ENCODE measurements at places on chromosomes 7 and 10.

- peak; percentile 45 for DNase-seq
These were observed 60.2 kb downstream of the DNAJB9 start for GRCh38 chr7:108629651-108630400.

DNA sequence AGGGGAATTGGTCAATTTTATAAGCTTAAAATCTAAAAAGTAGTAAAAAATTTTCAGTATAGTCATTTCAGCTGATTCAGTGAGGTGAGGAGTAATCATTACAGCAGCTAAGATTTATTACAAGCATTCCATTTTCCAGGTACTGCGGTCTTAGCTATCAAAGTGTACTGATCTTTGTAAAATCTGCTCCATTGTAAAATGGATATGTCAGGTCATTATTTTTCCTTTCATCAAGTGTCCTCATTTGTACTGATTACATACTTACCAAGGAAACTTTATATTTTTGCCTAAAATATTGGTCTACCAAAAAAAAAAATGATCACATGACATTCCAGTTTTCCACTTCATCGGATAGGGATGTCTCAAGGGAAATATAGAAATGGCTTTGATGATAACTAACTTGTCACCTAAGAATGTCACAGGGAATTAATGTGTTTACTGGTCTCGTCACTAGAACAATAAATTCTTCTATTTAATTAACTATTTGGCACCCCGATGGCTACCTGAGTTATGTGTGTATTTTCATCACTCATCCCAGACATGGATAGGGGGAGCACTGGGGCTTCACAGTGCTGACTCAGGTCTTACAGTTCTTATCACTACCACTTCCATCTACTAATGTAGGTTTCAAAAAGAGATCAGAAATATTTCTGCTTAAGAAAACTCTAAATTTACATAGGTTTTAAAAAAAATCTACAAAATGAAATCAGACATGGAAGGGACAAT is 948.4 kb downstream of the PCDH15 start:
- DNase-seq: no peak

GRCh38 chr10:30029872-30030256 is 29.5 kb downstream of the JCAD start:
- DNase-seq: no peak

GRCh38 chr10:132479024-132479602 is 58.5 kb upstream of the INPP5A start:
- no peak for DNase-seq

DNA sequence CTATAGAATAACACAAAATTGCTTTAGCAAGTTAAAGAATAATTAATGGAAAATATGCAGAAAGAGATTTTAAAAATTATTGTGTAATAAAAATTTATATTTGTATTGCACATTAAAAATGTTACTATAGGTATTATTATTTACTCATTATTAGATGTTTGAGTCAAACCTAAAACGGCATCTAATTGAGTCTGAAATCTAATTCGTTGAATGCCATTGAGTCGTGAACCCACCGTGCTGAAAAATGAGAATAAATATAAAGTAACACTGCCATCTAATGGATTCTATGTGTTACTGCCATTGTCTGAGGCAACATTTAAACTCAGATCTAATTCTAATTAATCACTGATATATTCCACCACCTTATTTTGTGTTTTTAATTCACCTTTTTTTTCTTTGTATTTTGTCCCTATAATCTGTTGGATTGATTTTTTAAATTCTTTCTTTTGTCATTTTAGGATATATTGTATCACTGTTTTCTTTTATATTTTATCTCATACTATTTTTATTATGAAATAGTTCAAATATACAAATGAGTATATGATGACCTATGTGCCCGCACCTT is 62.2 kb downstream of the SAMD9 start:
- DNase-seq: peak; percentile 54

GRCh38 chr7:128891110-128891941 is 19.2 kb downstream of the KCP start:
- peak; percentile 41 for DNase-seq

DNA sequence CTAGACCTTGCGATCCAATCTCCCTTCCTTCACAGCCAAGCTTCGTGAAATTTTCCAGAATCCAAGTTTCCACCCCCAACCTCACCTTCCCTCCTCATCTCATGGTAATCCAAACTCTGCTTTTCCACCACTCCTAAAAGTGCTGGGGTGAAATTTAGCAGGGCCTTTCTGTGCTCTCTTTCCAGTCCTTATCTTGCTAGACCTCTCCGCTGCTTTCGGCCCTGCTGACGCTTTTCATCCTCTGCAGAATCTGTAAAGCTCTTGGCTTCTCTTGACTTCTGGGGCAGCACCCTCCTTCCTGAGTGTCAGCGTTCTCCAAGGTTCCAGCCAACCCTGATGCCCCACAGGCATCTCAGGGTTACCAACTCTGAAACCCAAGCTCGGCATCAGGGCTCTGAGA is 7.7 kb downstream of the PLAC9 start:
- DNase-seq: no peak

DNA sequence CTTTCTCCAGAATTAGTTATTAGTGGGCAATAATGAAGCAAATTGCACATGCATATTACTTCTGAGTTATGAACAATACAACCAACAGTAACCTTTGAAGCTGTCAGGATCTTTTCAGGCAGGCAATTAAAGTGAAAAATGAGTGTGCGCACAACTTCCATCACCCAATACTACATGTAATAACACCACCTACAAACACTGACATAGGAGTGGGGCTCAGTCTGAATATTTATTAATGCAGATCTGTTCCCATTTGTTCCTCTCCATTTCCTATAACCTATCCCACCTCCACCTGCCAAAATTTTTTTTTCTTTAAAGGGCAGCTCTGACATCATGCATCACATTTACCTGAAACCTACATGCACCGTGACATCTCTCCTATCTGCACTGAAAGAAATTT is 177.2 kb downstream of the JAZF1 start:
- no peak for DNase-seq

- DNase-seq: no peak
These were observed 5.9 kb downstream of the ADK start for GRCh38 chr10:74156919-74157289.

DNA sequence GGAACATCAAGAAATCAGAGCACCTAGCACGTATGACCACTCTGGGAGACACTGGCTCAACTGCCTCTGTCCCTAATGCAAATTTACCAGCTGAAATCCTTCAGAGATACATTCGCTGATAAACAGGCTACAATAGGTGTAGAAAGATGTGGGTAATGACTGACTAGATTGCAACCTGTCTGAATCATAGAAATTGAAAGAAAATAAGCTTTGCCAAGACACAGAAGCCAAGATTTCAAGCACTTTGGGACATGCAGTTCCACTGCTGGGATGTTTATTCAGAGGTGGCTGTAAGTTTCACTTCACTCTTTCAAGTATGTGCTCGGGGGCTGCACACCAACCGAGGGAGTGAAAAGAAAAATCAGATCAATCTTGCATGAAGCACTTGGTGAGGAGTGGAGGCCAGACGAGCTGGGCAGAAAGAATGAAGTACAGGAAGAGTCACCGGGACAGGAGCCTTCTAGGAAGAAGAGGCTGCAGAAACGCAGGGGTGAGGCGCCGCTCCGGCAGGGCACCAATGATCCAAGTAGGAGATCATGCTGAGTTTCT is 276.7 kb downstream of the PARD3 start:
- no peak for DNase-seq

- no peak for DNase-seq
These were observed 50.6 kb upstream of the AGBL3 start for GRCh38 chr7:134935701-134936100.

GRCh38 chr7:90238583-90238982 is 6.4 kb upstream of the CFAP69 start:
- DNase-seq: no peak

- DNase-seq: no peak
These were observed 4.2 kb upstream of the EBF3 start for GRCh38 chr10:129968020-129968852.

- peak; percentile 76 for DNase-seq
These were observed 15.4 kb upstream of the HIBADH start for GRCh38 chr7:27677912-27678612.

GRCh38 chr7:41096917-41097316 is 606.0 kb downstream of the INHBA start:
- no peak for DNase-seq

GRCh38 chr10:96988426-96988825 is 156.3 kb downstream of the LCOR start:
- no peak for DNase-seq

DNA sequence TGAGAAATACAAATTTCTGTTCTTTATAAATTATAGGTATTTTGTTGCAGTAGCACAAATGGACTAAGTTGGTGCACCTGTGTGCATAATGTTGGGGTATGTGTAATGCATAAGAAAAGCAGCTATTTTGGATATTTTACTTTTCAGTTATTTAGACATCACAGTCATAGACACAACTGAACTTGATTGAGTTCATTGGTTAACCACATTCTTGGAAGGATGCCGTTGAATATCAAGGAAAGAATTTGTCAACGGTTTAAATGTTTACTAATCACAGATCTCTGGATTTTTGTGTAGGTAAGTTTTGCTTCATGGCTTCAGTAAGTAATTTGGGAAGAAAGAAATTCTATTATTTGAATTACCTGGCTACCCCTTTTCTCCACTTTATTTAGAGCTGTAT is 4.1 kb downstream of the OTUD1 start:
- DNase-seq: no peak

DNA sequence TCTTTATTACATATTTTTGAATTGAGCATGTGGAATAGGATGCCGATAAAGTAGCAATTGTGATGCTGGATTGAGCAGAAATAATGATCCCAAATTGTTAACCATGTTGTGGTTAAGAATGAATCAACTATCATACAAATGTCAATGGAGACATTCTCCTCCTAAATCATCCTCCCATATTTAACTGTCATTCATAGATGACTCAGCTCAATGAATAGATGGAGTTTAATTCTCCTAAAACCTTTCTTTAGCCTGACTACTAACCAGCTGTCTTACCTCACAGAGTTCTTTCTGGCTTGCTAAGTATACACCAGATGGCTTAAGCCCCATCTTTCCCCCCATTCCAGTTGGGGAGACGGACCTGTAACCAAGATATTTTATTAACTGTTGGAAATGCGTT is 23.4 kb upstream of the NPS start:
- DNase-seq: no peak

- peak; percentile 42 for DNase-seq
These were observed at the start of gene ECHDC3 for GRCh38 chr10:11742009-11742778. TSS of gene ECHDC3 (plus strand) at chr10:11742382. CDS start at chr10:11742577, 195 bp downstream.

- DNase-seq: no peak
These were observed 7.6 kb downstream of the ZFYVE27 start for GRCh38 chr10:97744405-97745035.

- DNase-seq: no peak
These were observed 26.7 kb upstream of the CUX1 start for GRCh38 chr7:101790566-101791293.

GRCh38 chr7:116598861-116599260 is 73.1 kb upstream of the MET start:
- no peak for DNase-seq

Data from hepatocyte (in vitro differentiated cells).